SJSA1 (cell line): ENCODE measurements at places on chromosomes 4 and X. TPM values are rescaled to one million over a fixed set of nuclear protein-coding genes. Genes with fewer than 3 reads are reported as not detected.

DNA sequence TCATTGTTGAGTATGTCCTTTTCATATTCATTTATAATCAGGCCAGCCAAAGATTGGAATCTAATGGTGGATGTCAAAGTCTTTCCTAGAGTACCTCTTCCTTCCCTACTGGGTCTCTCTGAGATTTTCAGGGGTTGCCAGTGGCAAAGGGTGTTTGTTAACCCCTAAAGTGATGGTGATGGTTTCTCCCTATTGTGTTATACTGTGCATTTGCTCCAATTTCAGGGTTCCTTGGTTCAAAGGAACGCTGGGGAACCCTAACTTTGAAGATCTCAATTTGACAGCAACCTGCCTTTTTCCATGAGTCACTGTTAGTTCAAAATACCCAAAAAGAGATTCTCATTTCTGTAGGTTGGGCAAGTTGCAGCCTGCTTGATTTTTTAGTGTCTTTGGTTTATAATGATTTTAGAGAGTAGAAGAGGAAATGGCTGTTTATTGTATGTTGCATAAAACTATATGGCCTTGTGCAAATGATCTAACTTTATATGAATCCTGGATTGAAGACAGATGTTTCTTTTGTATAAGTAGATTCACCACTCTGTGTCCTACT lies 23.0 kb downstream of the GAB1 start:
- DNase-seq, result no peak
- no peak overlapping the region for H3K4me3 ChIP-seq
- no peak overlapping the region for H3K27ac ChIP-seq
- no peaks in the 10 kb centered on the region for H3K36me3 ChIP-seq
- H3K4me1 ChIP-seq, result no peaks in the 10 kb centered on the region; the same call in 1 of the 2 replicates

DNA sequence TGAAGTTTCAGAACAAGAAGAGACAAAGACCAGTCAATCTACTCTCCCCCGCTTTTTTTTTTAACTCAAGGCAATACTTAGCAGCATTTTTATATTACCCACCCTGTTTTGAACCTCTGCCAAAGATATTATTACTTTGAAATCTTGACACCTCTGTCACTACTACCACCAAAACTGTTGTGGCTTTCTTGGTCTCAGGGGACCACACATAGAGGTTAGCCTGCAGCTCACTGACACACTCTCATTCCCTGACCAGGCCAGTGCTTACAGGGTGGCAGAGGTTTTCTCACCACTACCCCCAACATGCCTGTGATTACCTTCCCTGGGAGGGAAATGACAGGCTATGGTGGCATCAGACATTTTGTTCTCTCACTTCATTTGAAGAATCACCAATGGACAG lies 137.4 kb upstream of the STIM2 start:
- no peaks in the 10 kb centered on the region for H3K27me3 ChIP-seq
- H3K4me1 ChIP-seq, result peaks cover 7% of the 10 kb centered on the region; the same call in 1 of the 2 replicates
- no peak overlapping the region for H3K4me3 ChIP-seq
- peak; percentile 47 for DNase-seq
- H3K36me3 ChIP-seq, result no peaks in the 10 kb centered on the region
- no peak overlapping the region for H3K27ac ChIP-seq

NDNF gene
- total RNA-seq, result not detected in 2 replicates

DNA sequence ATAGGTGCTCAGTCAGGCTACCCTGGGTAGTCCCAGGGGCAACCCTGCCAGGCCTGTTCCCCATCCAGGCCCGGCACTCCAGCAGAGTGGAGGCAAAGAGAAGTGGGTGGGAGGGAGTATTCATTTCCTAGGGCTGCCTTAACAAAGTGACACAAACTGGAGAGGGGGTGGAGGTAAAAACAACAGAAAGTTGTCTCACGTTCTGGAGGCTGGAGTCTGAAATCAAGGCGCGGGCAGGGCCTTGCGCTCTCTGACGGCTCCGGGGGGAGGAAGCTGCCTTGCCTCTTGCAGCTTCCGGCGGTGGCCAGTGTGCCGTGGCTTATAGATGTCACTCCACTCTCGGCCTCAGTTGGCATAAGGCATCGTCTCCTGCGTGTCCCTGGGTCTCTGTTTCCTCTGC lies 90.8 kb downstream of the DCTD start:
- DNase-seq, result no peak
- 0 out of 2 replicates have a peak, but pooled peaks cover 6% of the 10 kb centered on the region for H3K4me1 ChIP-seq
- no peaks in the 10 kb centered on the region for H3K36me3 ChIP-seq

DNA sequence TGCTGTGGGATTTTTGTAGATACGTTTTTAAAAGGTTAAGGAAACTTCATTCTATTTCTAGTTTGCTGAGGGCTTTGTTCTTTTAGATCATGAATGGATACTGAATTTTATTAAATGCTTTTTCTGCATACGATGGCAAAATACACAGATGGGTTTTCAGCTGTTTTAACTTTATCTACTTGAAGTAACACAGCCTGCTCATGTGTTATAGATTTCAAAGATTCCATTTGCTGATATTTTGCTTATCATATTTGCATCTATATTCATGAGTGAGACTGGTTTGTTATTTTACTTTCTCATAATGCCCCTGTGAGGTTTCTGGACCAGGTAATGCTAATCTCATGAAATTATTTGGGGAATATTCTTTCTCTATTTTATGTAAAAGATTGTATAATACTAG lies 34.5 kb upstream of the HERC5 start:
- H3K4me3 ChIP-seq, result no peak overlapping the region
- H3K36me3 ChIP-seq, result no peaks in the 10 kb centered on the region
- no peaks in the 10 kb centered on the region for H3K4me1 ChIP-seq

GRCh38 chr4:116122124-116122523 lies 963.3 kb downstream of the TRAM1L1 start:
- no peak overlapping the region for H3K4me3 ChIP-seq
- H3K4me1 ChIP-seq, result no peaks in the 10 kb centered on the region
- H3K36me3 ChIP-seq, result no peaks in the 10 kb centered on the region
- H3K27ac ChIP-seq, result no peak overlapping the region
- DNase-seq, result no peak

- peaks cover 14% of the 10 kb centered on the region for H3K4me1 ChIP-seq
- H3K4me3 ChIP-seq, result no peak overlapping the region
- H3K27me3 ChIP-seq, result no peaks in the 10 kb centered on the region
- no peak overlapping the region for H3K27ac ChIP-seq
- no peaks in the 10 kb centered on the region for H3K36me3 ChIP-seq
Observed at GRCh38 chr4:144223149-144223548, 82.6 kb upstream of the GYPA start.

DNA sequence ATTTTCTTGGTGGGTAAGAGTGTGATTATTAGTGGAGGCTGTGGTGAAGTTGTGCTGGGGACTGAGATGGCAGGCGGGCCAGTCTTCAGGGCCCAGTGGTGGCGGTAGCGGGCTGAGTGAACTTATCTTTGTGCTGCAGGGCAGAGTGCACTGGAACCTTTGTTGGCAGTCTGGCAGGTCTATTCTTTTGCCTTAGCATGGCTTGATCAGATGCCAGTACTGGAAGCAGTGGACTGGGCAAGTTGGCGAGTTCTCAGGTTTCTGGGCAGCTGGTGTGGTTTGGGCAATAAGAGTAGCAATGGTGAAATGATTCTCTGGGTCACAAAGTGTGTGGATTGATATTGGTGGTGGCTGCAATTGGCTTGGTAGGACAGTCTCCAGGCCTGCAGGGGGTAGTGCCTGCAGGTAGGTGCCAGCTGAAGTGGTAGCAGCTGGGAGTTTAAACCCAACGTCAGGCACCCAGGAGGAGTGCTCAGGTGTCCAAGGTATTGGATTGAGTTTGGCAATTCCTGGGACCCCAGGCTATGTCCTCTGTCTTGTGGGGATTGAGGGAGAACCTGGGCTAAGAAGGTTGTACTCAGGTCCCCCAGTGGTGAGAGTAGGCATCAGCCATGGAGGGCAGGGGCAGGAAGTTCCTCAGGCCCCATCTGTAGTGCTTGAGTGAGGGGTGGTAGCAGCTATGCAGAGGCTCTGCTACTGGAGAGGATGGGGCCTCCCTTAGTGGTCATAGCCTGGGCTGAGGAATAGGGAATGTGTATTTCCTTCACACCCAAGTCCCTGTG lies 34.9 kb upstream of the SLC25A14 start:
- H3K27ac ChIP-seq, result no peak overlapping the region
- DNase-seq, result no peak
- H3K4me3 ChIP-seq, result no peak overlapping the region
- no peaks in the 10 kb centered on the region for H3K36me3 ChIP-seq
- no peaks in the 10 kb centered on the region for H3K27me3 ChIP-seq
- H3K4me1 ChIP-seq, result no peaks in the 10 kb centered on the region

DNA sequence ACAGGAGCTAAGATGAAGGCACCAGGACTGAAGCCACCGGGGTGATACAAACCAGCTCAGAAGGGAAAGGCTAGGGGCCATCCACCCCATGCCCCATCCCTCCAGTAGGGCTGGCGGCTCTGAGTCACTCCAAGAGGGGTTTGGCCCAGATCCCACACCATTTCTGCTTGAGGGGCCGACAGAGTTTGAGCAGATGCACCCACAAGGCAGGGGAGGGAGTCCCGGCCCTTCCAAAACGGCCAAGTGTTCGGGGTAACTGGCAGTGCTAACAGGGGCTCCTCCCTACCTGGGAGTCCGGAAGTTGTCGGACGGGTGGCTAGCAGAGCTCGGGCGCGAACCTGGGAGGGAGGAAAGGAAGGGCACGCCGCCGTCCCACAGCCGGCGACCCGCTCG lies 412 bp downstream of the SLC10A3 start:
- H3K4me3 ChIP-seq, result peak overlapping the region; percentile 80
- DNase-seq, result peak; percentile 55
- H3K27ac ChIP-seq, result peak overlapping the region; percentile 61
- H3K4me1 ChIP-seq, result peaks cover 26% of the 10 kb centered on the region
- H3K27me3 ChIP-seq, result no peaks in the 10 kb centered on the region
- peaks cover 21% of the 10 kb centered on the region for H3K36me3 ChIP-seq

DNA sequence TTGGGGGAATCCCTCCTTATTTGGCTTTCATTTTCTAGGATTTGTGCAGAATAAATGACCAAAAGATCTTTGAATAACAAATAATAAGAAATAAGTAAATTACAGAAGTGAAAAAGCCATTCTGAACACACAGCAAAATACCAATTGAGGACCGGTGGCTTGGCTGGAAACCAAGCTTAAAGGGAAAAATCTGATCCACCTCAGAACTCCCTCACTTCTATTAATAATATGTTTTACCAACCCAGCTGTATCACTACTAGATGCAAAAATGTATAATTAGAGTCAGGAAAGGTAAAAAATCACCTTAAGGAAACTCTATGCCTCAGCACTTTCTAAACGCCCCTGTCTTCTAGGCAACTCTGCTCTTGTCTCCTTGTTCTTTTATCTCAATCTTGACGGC lies 77.3 kb downstream of the TSPAN5 start:
- no peak overlapping the region for H3K27ac ChIP-seq
- H3K27me3 ChIP-seq, result no peaks in the 10 kb centered on the region
- no peaks in the 10 kb centered on the region for H3K36me3 ChIP-seq
- no peak overlapping the region for H3K4me3 ChIP-seq

HERC5 gene
- total RNA-seq, result 4.9 and 6.6 TPM in 2 replicates

DNA sequence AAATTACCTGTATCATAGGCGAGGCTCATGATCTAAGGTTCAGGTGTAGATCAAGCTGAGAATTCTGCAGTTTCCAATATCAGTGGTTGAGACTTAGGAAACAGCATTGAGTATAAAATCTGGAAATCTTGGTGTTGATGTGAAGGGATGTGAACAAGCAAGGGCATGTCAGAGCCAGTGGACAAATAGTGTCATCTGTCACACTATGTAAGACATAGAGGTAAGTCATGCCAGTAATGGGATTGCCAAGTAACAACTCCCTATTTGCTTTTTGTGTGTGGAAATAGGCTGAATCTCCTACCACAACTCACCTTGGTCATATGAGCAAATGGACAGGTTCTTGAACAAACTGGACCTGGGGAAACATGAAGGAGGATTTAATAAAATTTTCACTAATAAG lies 334.5 kb upstream of the EMCN start:
- no peak overlapping the region for H3K27ac ChIP-seq
- H3K4me1 ChIP-seq, result no peaks in the 10 kb centered on the region
- no peak overlapping the region for H3K4me3 ChIP-seq

DNA sequence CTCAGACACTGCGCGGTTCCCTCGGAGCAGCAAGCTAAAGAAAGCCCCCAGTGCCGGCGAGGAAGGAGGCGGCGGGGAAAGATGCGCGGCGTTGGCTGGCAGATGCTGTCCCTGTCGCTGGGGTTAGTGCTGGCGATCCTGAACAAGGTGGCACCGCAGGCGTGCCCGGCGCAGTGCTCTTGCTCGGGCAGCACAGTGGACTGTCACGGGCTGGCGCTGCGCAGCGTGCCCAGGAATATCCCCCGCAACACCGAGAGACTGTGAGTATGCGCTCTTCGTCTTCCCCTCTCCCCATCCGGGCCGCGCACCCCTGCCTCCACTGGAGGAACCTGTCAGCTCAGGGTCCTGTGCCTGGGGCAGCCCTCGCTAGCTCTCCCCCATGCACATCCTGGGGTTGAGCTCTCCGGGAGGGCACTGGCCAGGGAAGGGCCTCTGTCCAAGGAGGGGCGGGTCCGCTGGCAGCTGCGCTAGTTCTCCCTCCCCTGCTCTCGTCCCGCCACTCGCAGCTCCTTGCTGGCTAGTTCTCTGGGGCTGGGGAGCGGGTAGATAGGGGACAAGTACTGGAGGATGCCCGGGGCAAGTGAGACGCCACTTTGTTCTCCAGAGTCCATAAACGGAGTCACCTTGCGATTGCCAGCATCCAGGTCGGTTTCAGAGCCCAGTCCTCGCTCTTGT lies 2.2 kb downstream of the SLIT2 start:
- peak overlapping the region; percentile 51 for H3K4me3 ChIP-seq
- H3K27me3 ChIP-seq, result peaks cover 12% of the 10 kb centered on the region; the same call in 1 of the 2 replicates

GRCh38 chr4:8675383-8675782 lies 82.8 kb downstream of the CPZ start:
- H3K4me3 ChIP-seq, result no peak overlapping the region
- H3K36me3 ChIP-seq, result no peaks in the 10 kb centered on the region
- no peak for DNase-seq
- no peaks in the 10 kb centered on the region for H3K27me3 ChIP-seq
- H3K4me1 ChIP-seq, result no peaks in the 10 kb centered on the region
